ENCODE measurements at places on chromosomes 1 and 21.

DNA sequence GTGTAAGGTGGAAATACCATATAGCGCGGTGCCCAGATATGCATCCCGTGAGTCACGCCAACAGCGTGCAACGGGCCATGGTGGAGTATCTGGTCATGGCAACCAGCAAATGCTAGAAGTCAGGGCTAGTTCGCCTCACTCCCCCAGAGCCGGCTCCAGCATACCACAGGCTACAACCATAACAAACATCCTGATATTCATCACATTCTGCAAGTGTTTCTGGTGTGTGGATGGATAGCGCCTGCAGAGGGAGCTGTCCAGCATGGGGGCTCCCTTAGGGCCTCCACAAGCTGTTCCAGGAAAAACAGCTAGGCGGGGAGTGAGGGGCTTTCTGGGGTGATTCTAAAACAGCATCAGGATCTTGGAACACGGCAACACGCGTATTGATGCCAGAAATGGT lies 6.8 kb downstream of the C1orf198 start:
- H3K4me3 ChIP-seq, result no peak overlapping the region
- H3K27me3 ChIP-seq, result no peaks in the 10 kb centered on the region
- DNase-seq, result no peak
- peaks cover 10% of the 10 kb centered on the region for H3K4me1 ChIP-seq
- H3K36me3 ChIP-seq, result no peaks in the 10 kb centered on the region

DNA sequence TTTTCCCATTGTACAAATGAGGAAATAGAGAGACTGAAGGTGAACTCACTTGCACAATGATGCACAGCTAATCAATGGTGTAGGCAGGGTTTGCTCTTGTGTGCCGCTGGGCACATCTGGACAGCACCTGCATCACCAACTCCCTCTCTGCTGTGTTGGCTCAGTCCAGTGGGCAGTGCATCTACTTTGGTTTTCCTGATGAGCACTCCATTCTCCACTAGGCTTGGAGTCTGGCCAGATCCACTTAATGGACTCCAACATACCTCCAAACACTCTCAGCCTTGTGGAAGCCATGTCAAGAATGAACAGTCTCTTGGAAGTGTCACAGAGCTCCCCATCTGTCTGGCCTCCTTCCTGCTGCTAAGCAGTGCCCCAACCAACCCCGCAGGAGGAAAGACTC lies 152.2 kb downstream of the HIVEP3 start:
- peaks cover 14% of the 10 kb centered on the region for H3K4me1 ChIP-seq
- no peak overlapping the region for H3K27ac ChIP-seq
- no peak for DNase-seq
- no peak overlapping the region for H3K4me3 ChIP-seq

- H3K4me1 ChIP-seq, result no peaks in the 10 kb centered on the region
- no peaks in the 10 kb centered on the region for H3K27me3 ChIP-seq
- no peaks in the 10 kb centered on the region for H3K36me3 ChIP-seq
- H3K27ac ChIP-seq, result no peak overlapping the region
- no peak for DNase-seq
Measured at GRCh38 chr1:177424744-177425143, 254.0 kb downstream of the BRINP2 start.

- H3K4me1 ChIP-seq, result peaks cover 35% of the 10 kb centered on the region
- peak overlapping the region; percentile 86 for H3K4me3 ChIP-seq
- H3K27ac ChIP-seq, result peak overlapping the region; percentile 85
- peaks cover 44% of the 10 kb centered on the region for H3K36me3 ChIP-seq
Measured at GRCh38 chr21:44800971-44801467, 601 bp downstream of the UBE2G2 start.

DNA sequence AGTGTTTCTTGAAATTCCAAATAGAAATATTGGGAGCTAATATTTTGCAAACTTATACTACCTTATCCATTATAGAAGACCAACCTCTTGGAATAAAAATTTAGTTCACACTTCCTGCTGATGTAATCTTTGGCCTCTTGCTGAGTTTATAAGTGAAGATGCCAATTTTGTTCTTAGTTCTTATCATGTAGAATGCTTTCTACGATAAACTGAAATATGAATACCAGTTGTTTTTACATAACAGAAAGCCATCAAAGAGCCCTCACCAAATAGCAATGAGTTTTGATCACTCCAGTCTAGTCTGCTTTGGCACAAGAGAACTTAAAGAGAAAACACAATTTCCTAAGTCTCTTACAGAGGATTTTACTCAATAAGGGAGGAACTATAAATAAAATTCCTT lies 89.5 kb downstream of the DENND1B start:
- peaks cover 6% of the 10 kb centered on the region for H3K4me1 ChIP-seq
- H3K36me3 ChIP-seq, result no peaks in the 10 kb centered on the region
- no peaks in the 10 kb centered on the region for H3K27me3 ChIP-seq
- no peak for DNase-seq
- no peak overlapping the region for H3K4me3 ChIP-seq

DNA sequence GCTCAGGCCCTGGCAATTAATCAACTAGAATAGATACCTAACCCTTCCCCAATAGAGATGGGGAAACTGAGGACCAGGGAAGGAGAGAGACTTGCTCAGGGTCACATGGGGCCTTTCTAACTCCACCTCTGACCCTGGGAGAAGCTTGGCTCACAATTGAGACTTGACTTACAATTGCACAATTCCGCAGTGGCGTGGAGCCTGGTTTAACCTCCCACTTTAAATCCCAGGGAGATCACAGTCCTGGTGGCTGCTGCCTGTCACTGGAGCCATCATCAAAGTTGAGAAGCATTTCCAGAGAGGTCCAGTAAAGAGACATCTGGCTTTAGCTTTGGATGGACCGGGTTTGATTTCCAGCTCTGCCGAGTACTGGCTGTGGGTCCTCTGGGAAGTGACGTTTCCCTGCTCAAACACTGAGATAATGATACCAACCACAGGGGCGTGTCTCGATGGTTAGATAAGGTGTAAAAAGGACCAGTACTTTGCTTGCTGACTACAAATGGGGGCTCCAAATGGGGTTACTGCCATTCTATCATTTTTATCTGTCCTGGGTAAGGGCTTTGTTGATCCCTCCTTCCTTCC lies 39.3 kb downstream of the TRIM62 start:
- H3K27ac ChIP-seq, result peak overlapping the region; percentile 69
- H3K27me3 ChIP-seq, result no peaks in the 10 kb centered on the region
- peaks cover 23% of the 10 kb centered on the region for H3K36me3 ChIP-seq
- no peak for DNase-seq
- H3K4me3 ChIP-seq, result no peak overlapping the region
- peaks cover 12% of the 10 kb centered on the region for H3K4me1 ChIP-seq

DNA sequence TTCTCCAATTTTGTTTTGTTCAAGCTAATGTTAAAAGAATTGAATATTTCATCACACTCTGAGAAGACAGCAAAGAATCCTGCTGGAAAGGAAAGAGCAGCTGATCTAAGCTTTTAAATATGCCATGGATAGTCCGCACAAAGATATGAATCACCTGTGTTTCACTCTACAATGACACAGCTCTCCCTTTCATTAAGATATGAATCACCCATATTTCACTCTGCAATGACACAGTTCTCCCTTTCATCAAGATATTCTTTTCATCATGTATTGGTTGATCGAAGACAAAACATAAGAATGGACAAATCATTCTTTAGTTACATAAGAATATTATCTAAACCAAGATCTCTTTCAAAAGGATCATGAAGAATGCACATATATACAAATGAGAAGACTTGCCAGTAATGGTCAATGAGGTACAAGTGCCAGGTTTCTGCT lies 367.3 kb downstream of the SMYD3 start:
- H3K4me3 ChIP-seq, result no peak overlapping the region
- peaks cover 4% of the 10 kb centered on the region for H3K36me3 ChIP-seq
- H3K27ac ChIP-seq, result no peak overlapping the region
- no peaks in the 10 kb centered on the region for H3K27me3 ChIP-seq

DNA sequence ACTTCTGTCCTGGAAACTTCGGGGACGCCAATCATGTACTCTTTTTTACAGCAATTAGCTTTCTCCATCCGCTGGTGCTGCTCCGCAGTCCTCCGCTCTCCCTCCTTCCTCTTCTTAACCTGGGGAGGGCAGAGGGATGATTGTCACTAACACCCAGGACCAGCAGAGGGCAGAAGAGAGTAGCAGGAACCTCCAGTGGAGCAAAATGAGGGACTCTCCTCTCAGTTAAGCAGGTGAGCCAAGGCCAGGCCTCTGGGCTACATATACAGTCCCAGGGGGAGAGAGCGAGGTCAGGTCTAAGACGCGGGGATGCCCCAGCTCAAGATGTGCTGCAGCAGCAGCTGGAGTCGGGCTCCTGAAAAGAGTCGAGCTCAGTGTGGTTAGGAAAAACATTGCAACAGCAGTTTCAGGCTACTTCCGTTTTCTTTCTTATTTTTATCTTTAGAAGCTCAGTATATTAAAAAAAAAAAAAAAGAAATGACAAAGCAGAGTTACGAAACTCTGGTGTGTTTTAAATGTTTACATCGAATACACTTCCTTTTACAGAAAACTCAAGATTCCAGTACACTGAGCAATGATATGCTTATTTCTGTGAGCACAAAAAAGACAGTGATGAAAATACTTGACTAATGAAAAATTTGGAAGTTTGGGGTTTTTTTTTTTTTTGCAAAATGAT lies 25.7 kb upstream of the NLRP3 start:
- H3K27me3 ChIP-seq, result no peaks in the 10 kb centered on the region
- H3K4me1 ChIP-seq, result peaks cover 4% of the 10 kb centered on the region
- peak; percentile 82 for DNase-seq
- H3K4me3 ChIP-seq, result peak overlapping the region; percentile 69

GRCh38 chr1:171844381-171844780 lies 3.1 kb downstream of the DNM3 start:
- H3K27me3 ChIP-seq, result peaks cover 35% of the 10 kb centered on the region
- no peak for DNase-seq
- peaks cover 12% of the 10 kb centered on the region for H3K4me1 ChIP-seq
- H3K27ac ChIP-seq, result no peak overlapping the region

GRCh38 chr1:119783354-119784185 lies 14.9 kb upstream of the HMGCS2 start:
- no peak overlapping the region for H3K4me3 ChIP-seq
- no peak overlapping the region for H3K27ac ChIP-seq
- DNase-seq, result no peak
- H3K27me3 ChIP-seq, result peaks cover 5% of the 10 kb centered on the region
- peaks cover 2% of the 10 kb centered on the region for H3K4me1 ChIP-seq
- no peaks in the 10 kb centered on the region for H3K36me3 ChIP-seq

DNA sequence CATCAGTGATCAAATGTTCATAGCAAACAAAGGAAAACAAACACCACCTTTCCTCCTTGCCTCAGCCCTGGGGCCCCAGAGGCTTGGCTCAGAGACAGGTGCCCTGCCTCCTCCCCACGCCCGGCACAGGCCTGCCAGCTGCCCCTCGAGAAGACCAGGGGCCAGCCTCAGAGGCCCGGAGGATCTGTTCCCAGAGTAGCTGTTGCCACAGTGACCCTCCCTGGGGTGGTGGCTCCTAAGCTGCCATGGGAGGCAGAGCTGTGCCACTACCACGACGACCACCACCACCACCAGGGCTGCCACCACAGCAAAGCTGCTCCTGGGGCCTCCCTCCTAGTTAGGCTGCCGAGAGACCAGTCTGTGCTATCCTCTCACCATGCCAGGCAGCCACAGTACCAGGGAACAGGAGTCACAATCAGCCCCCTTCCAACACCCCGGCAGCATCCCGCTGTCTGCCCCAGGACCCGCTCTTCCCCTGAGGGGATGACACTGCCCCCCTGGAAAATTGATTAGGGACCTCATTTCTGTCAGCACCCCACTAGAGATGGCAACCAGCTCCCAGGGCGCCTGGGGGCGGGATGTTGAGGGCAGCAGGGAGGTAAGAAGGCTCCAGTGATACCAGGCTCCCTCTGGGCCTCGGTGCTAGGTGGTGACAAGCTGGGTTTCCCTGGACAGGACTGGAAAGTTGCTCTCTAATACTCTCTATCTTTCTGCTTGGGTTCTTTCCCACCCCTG lies 30.5 kb downstream of the KCNC4 start:
- H3K36me3 ChIP-seq, result no peaks in the 10 kb centered on the region
- H3K27ac ChIP-seq, result no peak overlapping the region
- no peak overlapping the region for H3K4me3 ChIP-seq
- no peak for DNase-seq

DNA sequence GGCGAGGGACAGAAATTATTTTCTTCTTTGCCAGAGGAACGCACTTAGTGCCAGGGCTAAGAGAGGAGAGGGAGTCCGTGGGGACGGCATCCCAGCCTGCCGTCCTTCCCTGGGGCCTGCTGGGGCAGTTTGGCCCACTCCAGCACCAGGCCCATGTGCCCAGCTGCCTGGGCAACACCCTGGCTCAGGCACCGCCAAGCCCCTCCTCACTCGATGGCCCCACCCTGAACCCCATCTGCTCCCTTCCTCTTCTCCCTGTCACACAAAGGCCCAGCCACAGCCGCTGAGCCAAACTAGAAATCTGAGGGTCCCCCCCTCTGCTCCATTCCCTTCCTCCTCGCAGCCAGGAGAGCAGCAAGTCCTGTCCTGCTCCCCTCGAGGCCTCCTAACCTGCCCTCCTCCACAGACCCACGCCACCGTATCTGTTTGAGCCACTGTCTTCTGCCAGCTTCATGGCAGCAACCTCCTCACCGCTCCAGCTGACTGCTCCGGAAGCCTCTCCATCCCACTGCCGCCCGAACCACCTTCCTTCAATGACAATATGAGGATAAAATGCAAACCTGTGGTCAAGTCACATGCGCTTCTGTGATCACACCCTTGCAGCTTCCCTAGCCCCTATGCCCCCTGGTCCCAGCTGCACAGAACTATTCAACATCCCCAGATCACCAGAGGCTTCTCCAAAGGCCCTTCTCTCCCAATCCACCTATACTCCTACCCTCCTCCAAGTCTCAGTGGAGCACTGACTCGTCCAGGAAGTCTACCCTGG lies 8.4 kb upstream of the TNNI1 start:
- H3K27me3 ChIP-seq, result peaks cover 37% of the 10 kb centered on the region
- H3K4me1 ChIP-seq, result no peaks in the 10 kb centered on the region
- no peak overlapping the region for H3K4me3 ChIP-seq
- no peak for DNase-seq

DNA sequence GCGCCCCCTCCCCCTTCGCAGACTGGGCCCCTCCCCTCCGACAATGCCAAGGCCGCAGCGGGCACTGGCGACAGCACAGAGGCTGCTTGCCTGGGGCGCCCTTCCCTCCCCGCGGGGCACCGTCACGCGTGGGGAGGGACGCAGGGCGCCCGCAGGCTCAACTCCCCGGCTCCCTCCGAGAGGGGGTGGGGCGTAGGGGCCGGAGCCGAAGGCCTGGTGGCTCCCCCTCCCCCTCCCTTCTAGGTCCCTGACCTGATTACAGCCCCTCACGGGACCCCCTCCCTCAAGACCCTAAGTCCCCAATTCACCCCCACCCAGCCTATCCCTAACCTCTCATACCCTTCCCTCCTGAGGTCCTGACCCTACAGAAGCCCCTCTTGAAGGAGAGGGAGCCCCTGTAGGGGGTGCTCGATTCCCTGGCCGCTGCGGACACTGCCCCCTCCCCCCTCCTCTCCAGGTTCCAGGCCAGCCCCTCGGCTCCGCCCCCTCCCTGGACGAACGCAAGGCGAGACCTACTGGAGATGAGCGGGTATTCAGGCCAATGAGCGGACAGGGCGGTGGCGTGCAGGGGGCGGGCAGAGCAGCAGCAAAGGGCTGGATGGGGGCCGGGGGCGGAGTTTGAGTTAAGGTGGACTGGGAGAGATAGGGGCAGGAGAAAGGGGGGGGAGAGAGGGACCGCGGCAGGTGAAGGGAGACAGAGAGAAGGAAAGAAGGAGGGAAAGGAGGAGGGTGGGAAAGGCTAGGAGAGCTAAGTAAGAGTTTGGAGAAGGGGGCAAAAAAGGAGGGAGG lies 733 bp upstream of the ZBTB7B start:
- DNase-seq, result peak; percentile 95
- H3K4me1 ChIP-seq, result peaks cover 39% of the 10 kb centered on the region
- peak overlapping the region; percentile 86 for H3K27ac ChIP-seq
- H3K36me3 ChIP-seq, result peaks cover 21% of the 10 kb centered on the region
